Osteoblast (primary cell): ENCODE measurements at places on chromosomes 12 and 14. TPM values are rescaled to one million over a fixed set of nuclear protein-coding genes. Genes with fewer than 3 reads are reported as not detected.

The FLVCR2 gene
- total RNA-seq = 1.5 and 1.8 TPM in 2 replicates

The PRKD1 gene
- total RNA-seq = 21.8 and 28.6 TPM in 2 replicates

The JAG2 gene
- 1.8 and 3.3 TPM in 2 replicates for total RNA-seq

The KIF5A gene
- 0.29 and 0.36 TPM in 2 replicates for total RNA-seq

The SAMD4A gene
- 26.1 and 28.3 TPM in 2 replicates for total RNA-seq

The VDR gene
- 30.4 and 32.2 TPM in 2 replicates for total RNA-seq
